ENCODE measurements at places on chromosomes 4 and X.
A peak's percentile ranks its signal among the peaks of the same experiment; 100 is the strongest.

- no peak for DNase-seq
Observed at GRCh38 chrX:152893980-152894610, 3.8 kb upstream of the ZNF185 start.

GRCh38 chr4:138034871-138035270 lies 207.3 kb downstream of the SLC7A11 start:
- DNase-seq, result no peak

- no peak for DNase-seq
Observed at GRCh38 chr4:81919223-81919622, 447.5 kb upstream of the RASGEF1B start.

DNA sequence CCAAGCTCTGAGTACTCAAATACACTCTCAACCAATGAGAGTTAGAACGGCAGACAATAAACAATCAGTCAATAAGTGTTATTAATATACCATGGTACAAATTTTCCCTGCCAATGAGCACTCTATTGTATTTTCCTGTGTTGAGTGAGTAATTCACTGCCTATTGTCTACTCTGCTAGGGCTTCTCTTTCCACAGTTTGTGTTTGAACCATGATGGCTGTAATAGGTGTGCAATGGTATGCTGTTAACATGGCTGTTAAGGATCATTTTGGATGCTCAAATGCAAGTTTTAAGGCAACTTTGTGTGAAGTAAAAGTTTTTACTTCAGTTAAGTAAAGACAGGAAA lies 41.2 kb downstream of the RPS6KA3 start:
- DNase-seq, result no peak

DNA sequence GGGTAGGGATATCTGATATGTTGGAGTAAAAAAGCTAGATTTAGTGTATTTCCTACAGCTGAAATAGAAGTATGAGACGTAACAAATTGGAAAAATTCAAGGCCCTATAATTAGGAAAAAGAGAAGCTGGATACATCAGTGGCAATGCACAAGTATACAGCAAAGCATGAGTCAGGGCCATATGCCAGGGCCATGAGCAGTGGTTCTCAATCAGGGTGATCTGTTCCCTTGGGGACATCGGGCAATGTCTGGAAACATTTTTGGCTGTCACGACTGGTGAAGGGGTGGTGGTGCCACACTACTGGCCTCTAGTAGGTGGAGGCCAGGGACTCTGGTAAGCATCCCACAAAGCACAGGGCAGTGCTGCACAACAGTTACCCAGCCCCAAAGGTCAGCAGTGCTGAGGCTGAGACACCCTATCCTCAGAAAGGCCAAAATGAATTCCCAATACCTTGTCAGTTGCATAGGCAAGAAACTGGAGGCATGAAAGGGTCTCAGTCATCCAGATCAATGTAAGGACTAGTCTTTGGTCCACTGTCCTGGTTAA lies 36.8 kb upstream of the NAP1L5 start:
- no peak for DNase-seq

GRCh38 chr4:152516156-152516555 lies 19.7 kb downstream of the FBXW7 start:
- DNase-seq, result no peak

DNA sequence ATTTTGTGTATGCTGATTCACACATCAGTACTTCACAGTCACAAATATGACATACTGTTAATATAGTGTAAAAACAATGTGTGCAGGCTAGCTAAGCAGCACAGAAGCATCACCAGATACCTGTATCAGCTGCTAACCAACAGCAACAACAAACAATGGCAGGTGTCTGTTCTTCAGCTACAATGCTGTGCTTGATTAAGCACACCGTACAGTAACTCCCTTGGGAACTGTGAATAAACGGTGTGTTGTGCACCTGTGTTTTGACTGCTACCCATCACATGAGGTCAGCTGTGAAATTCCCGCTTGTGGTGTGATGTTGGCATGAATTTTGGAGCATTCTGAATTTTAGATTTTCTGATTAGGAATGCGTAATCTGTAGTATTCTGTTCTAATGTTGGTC lies 379.7 kb upstream of the FAT1 start:
- DNase-seq, result no peak

DNA sequence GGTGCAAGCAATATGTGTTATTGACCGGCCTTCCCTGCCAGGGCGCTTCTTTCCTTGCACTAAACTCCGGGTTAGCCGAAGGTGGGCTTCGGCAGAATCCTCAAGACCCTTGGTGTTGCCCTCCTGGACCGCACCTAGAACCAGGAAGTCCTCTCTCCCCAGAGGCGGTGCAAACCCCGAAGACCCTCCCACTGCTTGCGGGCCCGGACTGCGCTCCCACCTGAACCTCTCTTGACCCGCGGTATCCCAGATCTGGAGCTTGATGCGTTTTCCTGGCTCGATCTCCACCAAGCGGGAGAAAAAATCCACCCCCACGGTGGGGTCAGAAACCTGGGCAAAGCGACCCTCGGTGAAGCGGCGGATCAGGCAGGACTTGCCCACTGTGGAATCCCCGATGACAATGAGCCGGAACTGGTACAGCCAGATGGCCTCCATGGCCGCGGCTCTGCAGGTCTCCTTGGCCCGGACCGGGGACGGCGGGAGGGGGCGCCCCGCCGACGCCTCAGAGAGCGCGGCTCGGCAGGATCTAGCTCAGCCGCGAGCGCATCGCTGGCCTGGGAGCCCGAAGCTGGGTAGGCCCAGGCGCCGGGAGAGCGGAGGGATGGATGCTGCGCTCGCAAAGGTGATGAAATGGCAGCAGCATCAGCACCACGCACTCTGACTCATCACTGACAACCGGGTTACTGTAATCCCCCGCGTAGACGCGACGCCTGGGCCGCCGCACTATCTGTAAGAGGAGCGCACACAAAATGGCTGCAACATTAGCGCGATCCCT lies at the start of gene RAB39B:
TSS of gene RAB39B (minus strand) at position 638 of the 775 bp plus-strand sequence. CDS start at position 435, 203 bp downstream.
- peak; percentile 76 for DNase-seq

GRCh38 chr4:8919651-8920288 lies 48.1 kb upstream of the HMX1 start:
- DNase-seq, result no peak

GRCh38 chrX:52874661-52875060 lies 6.8 kb upstream of the XAGE3 start:
- no peak for DNase-seq

- no peak for DNase-seq
Observed at GRCh38 chrX:18654875-18655836, 16.8 kb downstream of the RS1 start.

GRCh38 chrX:99663136-99663535 lies 746.9 kb downstream of the PCDH19 start:
- DNase-seq, result no peak

GRCh38 chr4:76198411-76199237 lies 15.0 kb downstream of the SCARB2 start:
- DNase-seq, result peak; percentile 45

DNA sequence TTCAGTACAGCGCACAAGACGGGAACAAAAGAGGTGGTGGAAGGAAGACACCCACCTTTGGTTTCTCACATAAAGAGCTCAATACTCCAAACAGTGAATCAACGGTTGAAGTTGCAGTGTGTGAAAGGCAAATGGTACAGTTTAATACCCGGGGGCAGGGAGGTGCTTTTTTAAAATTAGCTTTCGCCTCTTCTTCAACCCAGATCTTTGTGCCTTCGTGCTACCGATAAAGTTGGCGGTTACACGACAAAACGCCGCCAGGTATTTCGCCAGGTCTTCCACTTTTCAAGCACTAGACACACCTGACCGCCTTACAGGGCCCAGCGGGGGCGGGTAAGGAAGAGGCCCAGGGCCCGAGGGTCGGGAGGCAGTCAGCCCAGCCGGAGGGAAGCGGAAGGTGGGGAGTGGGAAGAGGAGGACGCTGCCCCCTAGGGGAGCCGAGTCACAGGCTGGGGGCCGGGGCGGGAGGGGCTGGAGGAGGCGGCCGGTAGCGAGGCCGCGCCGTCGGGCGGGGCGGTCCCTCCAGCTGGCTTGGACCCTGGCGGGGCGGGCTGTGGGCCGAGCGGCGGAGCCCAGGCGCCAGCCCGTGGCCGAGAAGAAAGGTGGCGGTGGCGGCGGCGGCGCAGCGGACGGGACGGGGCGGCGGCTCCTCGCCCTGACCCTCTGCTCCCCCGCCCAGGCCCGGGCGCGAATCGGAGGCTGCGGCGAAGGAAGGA lies 16.0 kb downstream of the UTP3 start:
- DNase-seq, result peak; percentile 56

GRCh38 chrX:48606091-48606490 lies 8.8 kb downstream of the WDR13 start:
- no peak for DNase-seq

- no peak for DNase-seq
Observed at GRCh38 chr4:129043523-129043922, 49.8 kb downstream of the SCLT1 start.

GRCh38 chr4:150119492-150119891 lies 41.2 kb downstream of the DCLK2 start:
- DNase-seq, result no peak

- DNase-seq, result no peak
Observed at GRCh38 chr4:61296144-61296543, 96.0 kb downstream of the ADGRL3 start.

- no peak for DNase-seq
Observed at GRCh38 chr4:71941001-71941400, 90.8 kb upstream of the NPFFR2 start.

DNA sequence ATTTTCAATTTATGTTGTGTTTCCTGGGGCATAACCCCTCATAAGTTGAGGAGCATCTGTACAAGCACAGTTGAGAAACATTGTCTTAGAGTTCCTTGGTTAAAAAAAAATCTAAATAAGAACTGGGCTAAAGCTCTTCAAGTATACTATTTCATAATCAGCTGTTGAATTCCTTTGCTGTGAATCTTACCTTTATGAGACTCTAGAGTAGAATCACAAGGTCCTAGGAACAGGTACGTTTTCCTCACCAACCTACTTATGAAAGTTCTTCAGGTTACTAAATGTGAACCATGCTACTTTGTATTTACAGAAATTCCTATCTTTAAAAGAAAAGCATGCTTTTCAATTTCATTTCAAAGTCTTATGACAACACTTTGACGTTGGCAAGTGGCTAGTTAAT lies 20.9 kb upstream of the SOD3 start:
- DNase-seq, result no peak
